Uterus (tissue), 4 donors: ENCODE measurements at places on chromosomes 16 and 17. TPM values are rescaled to one million over a fixed set of nuclear protein-coding genes. Genes with fewer than 3 reads are reported as not detected.
A peak's percentile ranks its signal among the peaks of the same experiment; 100 is the strongest.

- peak; percentile 70 for DNase-seq
Measured at GRCh38 chr17:35969558-35970380, 11.5 kb downstream of the CCL16 start.

Gene PIK3R6
- total RNA-seq: 0.34 TPM

- DNase-seq: peak; percentile 47
Measured at GRCh38 chr16:53775821-53776431, 72.0 kb downstream of the FTO start.

DNA sequence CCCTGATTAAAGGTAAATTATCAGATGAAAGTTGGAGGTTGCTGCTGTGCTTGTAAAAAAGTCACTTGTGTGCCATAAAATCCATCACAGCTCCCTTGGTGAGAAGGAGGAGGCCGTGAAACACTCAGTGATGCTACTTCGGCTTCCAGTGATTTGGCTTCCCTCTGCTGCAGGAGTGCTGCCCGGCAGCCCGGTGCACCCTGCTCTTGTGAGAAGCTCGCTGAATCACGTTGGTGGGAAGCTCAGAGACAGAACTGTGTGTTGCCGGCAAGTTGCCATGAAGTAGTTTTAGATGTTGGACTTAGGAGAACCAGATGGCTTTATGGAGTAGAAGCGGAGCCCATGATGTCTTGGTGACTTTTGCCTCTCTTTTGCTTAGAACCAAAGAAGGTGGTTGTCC lies 33.3 kb downstream of the MSI2 start:
- DNase-seq: no peak

DNA sequence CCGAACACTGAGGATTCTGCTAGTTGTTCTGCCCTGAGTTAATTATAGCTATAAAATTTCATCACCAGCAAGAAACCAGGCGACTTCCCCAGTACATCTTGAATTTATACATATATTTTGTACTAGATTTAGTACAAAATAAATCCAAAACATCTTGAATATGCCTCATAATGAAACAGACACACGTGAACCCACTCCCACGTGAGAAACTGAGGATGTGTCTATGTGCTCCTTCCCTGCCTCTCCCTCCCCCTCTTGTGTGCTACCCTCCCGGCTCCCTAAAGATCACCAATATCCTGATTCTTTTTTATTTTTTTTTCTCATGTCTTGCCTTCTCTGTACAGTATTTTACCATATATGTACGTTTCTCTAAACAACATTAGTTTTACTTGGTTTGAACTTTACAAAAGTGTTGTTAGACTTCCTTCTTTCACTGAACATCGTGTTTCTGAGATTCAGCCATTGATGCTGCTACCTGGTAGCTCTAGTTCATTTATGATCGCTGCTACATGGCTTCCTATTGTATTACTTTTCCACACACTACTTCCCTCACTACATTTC lies 1.1 kb upstream of the LCMT1 start:
- DNase-seq: no peak

DNA sequence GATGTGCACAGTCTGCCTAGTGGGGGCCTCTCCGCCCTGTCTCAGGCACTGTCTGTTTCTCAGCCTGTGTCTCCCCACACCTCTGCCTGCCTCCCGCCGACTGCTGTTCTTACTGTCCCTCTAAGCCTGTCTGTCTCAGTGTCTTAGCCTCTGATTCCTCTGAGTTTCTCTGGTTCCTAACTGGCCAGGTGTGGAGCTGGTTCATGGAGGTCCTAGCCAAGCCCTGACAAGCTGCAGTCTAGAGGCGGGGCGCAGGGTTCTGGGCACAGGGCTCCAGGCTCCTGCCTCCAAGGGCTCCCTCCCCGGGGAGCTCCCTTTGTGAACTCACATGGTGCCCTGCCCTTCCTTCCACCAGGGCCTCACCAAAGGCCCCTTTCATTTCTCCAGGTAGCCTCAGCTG lies 19.4 kb downstream of the C17orf100 start:
- DNase-seq: no peak

GRCh38 chr17:5203178-5203907 lies 11.7 kb upstream of the ZNF594 start:
- no peak for DNase-seq

Gene CD300H
- total RNA-seq: not detected
